Gastroesophageal sphincter (tissue), 4 donors: ENCODE measurements at places on chromosomes 13 and 19.

- no peak for ATAC-seq
These were observed 238.6 kb upstream of the CSNK1A1L start for GRCh38 chr13:37344056-37344455.

DNA sequence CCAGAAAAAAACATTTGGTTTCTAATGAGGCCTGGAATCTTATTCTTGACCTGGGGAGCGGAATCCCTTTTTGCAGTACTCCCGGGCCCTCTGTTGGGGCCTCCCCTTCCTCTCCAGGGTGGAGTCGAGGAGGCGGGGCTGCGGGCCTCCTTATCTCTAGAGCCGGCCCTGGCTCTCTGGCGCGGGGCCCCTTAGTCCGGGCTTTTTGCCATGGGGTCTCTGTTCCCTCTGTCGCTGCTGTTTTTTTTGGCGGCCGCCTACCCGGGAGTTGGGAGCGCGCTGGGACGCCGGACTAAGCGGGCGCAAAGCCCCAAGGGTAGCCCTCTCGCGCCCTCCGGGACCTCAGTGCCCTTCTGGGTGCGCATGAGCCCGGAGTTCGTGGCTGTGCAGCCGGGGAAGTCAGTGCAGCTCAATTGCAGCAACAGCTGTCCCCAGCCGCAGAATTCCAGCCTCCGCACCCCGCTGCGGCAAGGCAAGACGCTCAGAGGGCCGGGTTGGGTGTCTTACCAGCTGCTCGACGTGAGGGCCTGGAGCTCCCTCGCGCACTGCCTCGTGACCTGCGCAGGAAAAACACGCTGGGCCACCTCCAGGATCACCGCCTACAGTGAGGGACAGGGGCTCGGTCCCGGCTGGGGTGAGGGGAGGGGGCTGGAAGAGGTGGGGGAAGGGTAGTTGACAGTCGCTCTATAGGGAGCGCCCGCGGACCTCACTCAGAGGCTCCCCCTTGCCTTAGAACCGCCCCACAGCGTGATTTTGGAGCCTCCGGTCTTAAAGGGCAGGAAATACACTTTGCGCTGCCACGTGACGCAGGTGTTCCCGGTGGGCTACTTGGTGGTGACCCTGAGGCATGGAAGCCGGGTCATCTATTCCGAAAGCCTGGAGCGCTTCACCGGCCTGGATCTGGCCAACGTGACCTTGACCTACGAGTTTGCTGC lies at the start of gene ICAM4:
Gene ICAM4 (plus strand): TSS at position 153 of the 935 bp plus-strand sequence. CDS start 58 bp downstream, at position 211.
- ATAC-seq: no peak

GRCh38 chr13:62564770-62565169 lies 1149.1 kb upstream of the PCDH20 start:
- ATAC-seq: no peak

DNA sequence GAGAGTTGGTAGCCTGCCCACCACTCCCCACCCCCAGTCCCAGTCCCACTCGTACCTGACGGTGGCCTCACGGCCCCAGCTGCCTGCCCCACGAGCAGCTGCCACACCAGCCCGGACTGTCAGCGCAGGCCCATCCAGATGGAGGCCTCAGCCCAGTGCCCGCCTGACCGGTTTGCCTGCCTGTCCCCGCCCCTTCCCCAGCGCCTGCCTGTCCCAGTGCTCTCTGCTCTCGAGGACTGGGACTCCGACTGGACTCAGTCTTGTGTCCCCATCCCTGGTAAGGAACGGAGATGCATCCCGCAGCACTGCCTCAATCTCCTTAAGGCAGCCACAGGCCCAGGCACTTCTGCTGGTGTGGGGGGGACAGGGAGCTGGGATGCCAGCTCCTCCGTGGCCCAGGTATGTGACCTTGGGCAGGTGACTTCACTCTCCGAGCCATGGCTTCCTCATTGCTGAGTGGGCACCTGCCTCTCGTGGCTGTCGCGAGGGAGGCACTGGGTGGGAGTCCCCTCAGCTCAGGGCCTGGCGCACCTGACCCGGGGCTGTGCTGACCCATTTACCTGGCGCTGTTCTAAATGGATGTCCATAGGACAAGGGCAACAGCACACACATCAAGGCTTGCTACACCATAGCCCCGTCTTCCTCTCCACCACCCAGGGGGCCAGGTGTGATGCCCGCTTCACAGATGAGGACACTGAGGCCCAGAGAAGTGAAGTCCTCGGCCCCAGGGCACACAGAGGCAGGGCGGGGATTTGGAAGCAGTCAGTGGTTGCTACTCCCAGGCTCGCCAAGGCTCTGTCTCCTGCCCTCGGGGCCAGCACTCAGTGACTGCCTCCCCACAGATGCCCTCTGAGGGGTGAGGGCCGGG lies at the start of gene NKPD1:
Gene NKPD1 (minus strand): TSS at position 113 of the 868 bp plus-strand sequence. CDS start 832 bp downstream, outside the sequence.
- ATAC-seq: no peak

- no peak for ATAC-seq
These were observed 53.0 kb downstream of the GGACT start for GRCh38 chr13:100535426-100536135.

GRCh38 chr19:5137571-5138124 lies 168.7 kb downstream of the KDM4B start:
- ATAC-seq: no peak

DNA sequence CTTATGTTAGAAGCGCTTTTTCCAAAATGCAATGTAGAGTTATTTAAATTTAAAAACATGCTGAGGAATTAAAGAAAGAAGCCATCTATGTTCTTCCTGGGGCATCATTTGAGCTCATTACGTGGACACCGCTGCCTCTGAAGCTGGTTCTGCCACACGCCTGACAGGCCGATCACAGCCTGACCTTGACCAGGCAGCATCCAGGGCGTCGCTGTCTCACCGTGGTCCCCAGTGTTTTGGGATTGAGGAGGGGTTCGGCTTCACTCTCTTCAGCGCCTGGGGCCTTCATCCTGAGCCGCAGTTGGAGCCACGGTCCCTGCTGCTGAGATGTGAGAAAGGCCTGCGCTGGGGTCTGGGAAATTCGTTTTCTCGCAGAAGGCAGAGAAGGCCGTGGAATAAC lies 64.0 kb downstream of the ATP11A start:
- ATAC-seq: no peak

DNA sequence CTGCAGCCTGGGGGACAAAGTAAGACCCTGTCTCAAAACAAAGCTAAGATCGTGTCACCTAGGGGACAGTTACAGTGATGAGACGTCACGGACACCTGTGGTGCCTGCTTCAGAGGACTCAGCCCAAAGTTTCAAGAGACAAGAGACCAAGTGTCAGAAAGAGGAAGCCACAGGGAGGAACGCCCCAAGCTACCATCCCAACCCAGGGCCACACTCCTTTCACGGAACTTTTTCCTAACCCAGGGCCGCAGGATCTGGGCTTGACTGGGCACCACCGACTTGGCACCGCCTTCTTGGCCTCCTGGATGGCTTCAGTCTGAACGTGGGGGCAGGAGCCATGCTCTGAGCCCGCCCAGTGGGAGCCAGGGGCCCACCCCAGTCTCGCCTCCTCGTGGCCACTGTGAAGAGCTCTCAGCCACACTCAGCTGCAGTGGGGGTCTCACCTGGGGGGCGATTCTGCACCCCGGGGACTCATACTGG lies 8.5 kb downstream of the MOB3A start:
- ATAC-seq: no peak
